Testis (tissue), 5 donors: ENCODE measurements at places on chromosomes 11 and 22. TPM values are rescaled to one million over a fixed set of nuclear protein-coding genes. Genes with fewer than 3 reads are reported as not detected.

The C11orf21 gene
- 0.88 TPM for polyA plus RNA-seq

The CCDC179 gene
- polyA plus RNA-seq = 54.1 TPM

The MYBPC3 gene
- polyA plus RNA-seq = 1.7 TPM

The OR8K1 gene
- not detected for polyA plus RNA-seq

The MS4A14 gene
- 127 TPM for polyA plus RNA-seq

The ZDHHC8 gene
- polyA plus RNA-seq = 34.0 TPM

The C1QTNF4 gene
- 2.6 TPM for polyA plus RNA-seq

The CDC45 gene
- 47.2 TPM for polyA plus RNA-seq

The LRP5 gene
- polyA plus RNA-seq = 15.7 TPM

The CREB3L1 gene
- 19.2 TPM for polyA plus RNA-seq

The MAPK8IP1 gene
- polyA plus RNA-seq = 62.9 TPM

The OR8G5 gene
- 5.7 TPM for polyA plus RNA-seq

The EIF4ENIF1 gene
- 127 TPM for polyA plus RNA-seq

The SEPTIN3 gene
- 2.4 TPM for polyA plus RNA-seq

The VEGFB gene
- 57.3 TPM for polyA plus RNA-seq

The SYT13 gene
- 3.3 TPM for polyA plus RNA-seq

The APOL1 gene
- polyA plus RNA-seq = 24.4 TPM

The C11orf24 gene
- 29.6 TPM for polyA plus RNA-seq
